ENCODE measurements at places on chromosomes 4 and X.
A peak's percentile ranks its signal among the peaks of the same experiment; 100 is the strongest.

DNA sequence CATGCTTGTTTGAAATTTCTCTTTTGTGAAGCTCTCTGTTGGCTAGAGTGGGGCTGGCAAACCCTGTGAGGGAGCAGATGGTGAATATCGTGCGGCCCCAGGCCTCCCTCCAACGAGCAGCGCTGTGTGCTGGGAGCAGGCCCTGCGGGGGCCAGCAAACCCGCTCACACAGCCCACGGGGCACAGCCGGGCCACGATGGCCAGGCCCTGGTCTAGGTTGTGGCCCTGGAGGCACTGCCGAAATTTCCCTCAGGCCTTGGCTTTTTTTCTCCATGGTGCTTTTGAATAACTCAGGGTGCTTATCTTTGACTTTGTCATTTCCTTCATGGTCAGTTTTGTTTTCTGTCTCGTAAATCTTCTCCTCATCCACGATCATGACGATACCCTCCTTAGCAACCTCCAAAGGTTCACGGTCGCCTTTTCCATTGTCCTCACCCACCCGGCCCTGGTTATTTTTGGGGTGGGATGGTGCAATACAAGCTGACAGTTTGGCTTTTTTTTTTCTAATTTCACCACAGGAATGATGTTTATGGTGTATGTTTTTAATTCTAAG, 20.7 kb downstream of the PCGF3 start:
- DNase-seq, result no peak

DNA sequence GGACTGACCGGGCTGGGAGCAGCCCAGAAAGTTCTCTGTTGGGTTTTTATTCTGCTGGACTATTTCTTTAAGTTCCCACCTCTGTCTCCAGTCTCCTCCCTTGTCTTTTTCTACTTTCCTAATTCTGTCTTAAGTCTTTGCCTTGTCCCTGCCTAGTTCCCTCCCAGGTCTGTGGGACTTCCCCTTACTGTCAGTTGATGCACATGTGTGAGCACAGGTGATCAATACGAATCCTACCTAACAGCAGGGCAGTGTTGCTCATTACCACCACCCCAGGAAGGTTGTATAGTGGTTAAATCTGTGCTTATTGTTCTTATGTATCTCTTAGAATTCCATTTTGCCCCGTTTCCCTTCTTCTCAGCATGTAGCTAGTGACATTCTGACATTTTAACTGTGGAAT, 62.1 kb downstream of the GALNTL6 start:
- no peak for DNase-seq

DNA sequence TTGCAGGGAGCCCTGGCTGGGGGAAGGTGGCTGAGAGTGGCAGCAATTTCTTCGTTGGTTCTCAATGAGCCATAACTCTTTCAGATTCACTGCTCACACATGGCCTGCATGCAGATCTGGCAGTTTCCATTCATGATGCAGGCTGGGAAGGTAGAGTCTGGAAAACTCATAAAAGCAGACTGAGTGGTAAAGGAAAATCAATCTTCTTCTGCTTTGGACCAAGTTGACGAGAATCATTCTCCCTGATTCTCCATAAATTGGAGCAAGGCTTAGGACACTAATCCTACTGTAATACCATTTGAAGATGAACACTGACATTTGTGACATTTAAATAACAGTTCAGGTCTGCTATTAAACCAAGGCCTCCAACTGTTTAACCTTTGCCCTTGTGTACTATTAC, 35.3 kb upstream of the HAND2 start:
- DNase-seq, result no peak

- no peak for DNase-seq
These were observed 72.6 kb downstream of the SMARCA5 start for GRCh38 chr4:143586080-143586479.

GRCh38 chr4:60314416-60314815, 885.7 kb upstream of the ADGRL3 start:
- DNase-seq, result no peak

- no peak for DNase-seq
These were observed 6.2 kb upstream of the IQSEC2 start for GRCh38 chrX:53287493-53288138.

DNA sequence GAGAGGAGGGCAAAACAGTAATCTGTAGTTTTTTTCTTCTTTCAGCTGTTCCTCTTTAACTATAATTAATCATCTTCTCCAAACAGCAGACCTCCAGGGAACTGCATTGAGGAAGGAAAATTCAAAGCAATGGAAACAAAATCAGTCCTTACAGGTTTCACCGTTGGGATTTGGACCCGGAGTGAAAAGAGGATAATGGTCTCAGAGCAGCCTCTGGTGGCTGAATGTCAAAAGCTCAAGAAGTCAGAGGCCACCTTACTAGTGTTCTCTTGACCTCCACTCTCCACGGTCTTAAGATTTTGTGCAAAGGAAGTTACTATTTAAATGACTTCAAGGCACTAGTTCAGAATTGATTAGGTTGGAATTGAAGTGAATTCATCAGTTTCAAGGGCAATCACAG, 16.0 kb upstream of the MID1 start:
- no peak for DNase-seq

- DNase-seq, result no peak
These were observed 427 bp downstream of the ZNF182 start for GRCh38 chrX:48003367-48003757.

DNA sequence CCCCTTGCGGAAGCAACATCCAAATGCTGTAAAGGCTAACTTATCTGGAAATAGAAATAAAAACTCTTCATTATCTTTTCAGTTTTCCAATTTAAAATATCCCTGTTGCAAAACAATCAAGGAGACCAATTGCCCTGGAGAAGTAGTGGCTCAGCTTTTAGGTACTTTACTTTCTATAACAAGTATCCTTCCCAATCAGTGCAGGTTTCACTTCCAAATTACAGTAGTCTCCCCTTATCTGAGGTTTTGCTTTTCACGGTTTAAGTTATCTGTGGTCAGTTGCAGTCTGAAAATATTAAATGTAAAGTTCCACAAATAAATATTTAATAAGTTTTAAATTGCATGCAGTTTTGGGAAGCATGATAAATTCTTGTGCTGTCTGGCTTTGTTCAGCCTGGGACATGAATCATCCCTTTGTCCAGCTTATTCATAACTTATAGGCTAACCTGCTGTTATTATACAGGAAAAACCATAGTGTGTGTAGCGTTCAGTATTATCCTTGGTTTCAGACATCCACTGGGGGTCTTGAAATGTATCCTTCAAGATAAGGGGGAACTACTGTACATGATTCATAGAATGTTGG, 973.1 kb upstream of the GRID2 start:
- DNase-seq, result no peak

- no peak for DNase-seq
These were observed 40.9 kb upstream of the MAP3K15 start for GRCh38 chrX:19556202-19556601.

GRCh38 chrX:124719060-124719459, 372.7 kb downstream of the SH2D1A start:
- DNase-seq, result no peak

DNA sequence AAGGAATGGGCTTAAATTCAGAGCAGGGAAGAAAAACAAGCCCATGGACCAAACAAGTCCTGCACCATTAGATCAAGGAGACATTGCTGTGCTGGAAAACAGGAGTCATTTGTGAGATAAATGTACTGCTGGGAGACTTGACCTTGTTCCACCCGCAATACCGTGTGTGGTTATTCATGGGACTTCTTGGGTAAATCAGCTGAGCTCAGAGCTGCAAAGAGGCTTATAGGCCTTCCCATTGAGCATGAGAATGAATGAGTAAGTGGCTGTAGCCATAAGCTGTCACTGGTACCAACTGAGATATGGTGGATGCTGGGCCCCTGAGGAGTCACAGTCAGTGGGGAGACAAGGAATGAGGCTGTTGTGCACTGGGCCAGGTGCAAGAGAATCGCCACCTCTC, 2.3 kb upstream of the CYTL1 start:
- DNase-seq, result no peak

GRCh38 chrX:130861462-130861861, 41.5 kb downstream of the ENOX2 start:
- DNase-seq, result no peak

DNA sequence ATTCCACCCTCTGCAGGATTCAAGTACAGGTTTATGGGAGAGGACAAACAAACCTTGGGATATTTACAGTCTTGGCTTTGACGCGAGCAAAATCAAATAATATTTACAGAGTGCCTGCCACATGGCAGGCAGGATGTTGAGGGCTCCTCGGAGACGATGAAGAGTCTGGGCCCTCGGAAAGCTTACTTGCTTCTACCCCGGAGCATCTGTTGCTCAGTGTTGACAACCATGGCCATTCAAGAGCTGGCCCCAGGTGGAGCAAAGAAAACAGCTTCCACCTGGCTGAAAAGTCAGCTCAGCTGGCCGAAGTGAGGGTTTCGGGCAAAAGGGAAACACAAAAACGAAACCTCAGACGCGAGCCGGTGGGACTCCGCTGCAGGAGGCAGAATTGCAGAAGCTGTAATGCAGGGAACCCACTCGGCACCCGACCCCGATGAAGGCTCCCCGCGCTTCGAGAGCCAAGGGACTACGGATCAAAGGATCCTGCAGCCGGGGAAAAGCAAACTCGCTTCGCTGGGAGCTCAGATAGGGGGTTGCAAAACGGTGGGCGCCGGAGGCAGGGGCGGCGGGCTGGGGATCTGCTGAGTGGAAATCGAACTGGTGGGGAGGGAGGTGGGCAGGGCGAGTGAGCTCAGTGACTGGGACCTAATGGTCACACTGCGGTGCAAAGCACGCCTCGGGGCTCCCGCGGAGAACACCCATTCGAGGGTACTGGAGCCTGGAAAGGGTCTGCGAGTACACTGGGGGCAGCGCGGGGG, 805 bp downstream of the ATP8A1 start:
- DNase-seq, result peak; percentile 16

GRCh38 chrX:133979641-133980230, 5.7 kb downstream of the GPC3 start:
- no peak for DNase-seq

- no peak for DNase-seq
These were observed 494.9 kb downstream of the IDS start for GRCh38 chrX:149010013-149010852.

GRCh38 chr4:8215001-8215427, 15.9 kb downstream of the SH3TC1 start:
- DNase-seq, result no peak

- no peak for DNase-seq
These were observed 1.8 kb downstream of the ARHGEF6 start for GRCh38 chrX:136778916-136779315.

GRCh38 chr4:104416725-104417356, 77.9 kb downstream of the CXXC4 start:
- DNase-seq, result no peak

DNA sequence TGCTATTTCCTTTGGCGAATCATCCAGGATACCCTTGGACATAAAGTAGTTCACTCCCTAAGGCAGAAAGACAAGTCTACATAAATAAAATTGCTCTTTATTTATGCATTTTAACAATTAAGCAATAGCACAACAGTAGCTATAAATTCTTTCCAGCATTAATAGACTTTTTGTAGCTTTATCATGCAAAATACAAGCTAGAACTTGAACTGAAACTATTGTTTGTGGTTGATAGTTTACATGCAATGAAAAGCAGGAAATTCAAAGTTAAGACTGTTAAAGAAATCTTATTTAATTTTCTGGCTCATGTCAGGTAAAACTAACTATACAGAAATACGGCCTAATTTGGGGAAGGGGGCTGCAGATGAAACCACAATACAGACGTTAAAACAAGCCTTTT, 42.3 kb downstream of the FBXO8 start:
- DNase-seq, result no peak

GRCh38 chr4:113593400-113594230, 167.9 kb downstream of the CAMK2D start:
- no peak for DNase-seq

GRCh38 chr4:84502955-84503373, 3.9 kb upstream of the NKX6-1 start:
- DNase-seq, result no peak

DNA sequence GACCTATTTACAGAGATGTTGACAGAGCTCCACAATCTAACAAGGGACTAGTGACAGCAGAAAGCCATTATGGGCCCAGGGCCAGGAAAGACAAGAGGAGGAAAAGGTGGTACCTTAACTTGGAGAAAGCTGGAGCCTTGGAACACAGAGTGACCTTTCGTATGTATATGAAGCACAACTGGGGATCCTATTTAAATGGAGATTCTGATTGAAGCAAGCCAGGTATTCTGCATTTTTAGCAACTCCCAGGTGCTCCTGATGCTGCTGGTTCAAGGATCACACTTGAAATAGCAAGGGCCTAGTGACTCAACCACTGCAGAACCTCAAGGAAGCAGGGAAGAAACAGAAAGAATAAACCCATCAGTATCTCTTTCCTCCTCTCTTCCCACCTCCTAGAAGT, 99.4 kb downstream of the TMEM47 start:
- DNase-seq, result no peak

DNA sequence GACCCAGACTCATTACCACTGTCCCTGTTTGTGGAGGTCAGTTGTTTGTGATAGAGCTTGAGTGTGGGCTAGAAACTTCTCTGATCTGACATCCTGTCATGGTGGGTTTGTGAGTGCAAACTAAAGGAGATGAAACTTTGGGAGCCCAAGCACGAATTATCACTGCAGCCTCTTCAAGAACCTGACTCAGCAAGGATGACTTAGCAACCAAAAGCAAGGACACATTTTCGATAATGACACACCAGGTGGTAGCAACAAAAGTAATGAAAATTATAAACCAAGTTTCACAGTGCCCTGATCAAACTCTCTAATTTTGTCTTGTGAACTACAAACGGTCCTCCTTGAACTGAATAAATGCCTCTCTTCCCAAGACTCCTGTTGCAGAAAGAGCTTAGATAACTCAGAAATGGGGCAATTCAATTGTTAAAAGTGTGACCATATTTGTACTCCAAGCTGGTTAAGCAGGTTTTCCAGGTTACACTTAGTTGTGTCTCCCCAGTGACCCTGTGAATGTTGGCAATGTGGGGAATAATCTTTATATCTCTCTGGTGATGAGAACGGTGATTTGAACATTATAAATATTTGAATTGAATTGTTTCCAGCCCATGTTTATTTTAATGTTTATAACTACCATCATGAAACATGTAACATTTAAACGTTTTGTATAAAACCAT, 52.6 kb upstream of the ATP8A1 start:
- no peak for DNase-seq

DNA sequence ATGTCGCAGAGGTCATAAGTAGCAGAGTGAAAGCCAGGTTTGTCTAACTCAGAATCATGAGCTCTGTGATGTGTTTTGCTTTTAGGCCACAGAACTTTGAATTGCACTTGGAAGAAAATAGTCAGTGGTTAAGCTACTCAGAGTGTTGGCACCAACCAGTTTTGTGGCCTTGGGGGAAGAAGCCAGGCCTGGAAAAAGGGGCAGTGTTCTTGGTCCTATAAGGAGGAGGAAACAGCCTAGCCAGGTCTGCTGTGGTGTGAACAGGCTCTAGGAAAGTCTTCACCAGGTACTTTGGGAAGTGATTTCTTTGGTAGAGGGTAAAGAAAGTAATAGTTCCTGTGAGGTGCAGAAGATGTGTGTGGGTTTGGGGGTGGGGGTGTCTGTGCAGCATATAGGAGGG, 49.2 kb downstream of the FHIP1A start:
- no peak for DNase-seq
